Right lobe of liver (tissue), 6 donors: ENCODE measurements at places on chromosomes 2 and 18.

- no peak for DNase-seq
Measured at GRCh38 chr18:79167526-79168190, 98.5 kb downstream of the ATP9B start.

- DNase-seq = no peak
Measured at GRCh38 chr2:221465776-221466175, 106.3 kb downstream of the EPHA4 start.

DNA sequence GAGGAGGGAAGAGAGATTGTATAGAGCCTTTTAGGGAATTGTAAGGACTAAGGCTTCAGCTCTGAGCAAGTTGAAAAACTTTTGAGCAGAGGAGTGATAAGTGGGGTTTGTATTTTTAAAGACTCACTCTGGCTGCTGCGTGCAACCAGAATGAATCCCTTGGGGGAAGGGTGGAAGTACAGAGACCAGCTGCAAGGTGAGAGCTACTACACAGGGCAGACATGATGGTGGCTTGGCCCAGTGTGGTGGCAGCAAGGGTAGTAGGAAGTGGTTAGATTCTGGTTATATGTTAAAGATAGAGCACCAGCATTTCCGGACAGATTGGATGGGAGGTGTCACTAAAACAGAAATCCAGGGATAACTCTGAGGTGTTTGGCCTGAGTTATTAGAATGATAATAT is 10.1 kb upstream of the SESTD1 start:
- no peak for DNase-seq

- no peak for DNase-seq
Measured at GRCh38 chr2:177902395-177903163, 170.0 kb downstream of the PDE11A start.

- no peak for DNase-seq
Measured at GRCh38 chr18:46531482-46531881, 125.5 kb downstream of the LOXHD1 start.
